ENCODE measurements at places on chromosomes 4 and X. TPM values are rescaled to one million over a fixed set of nuclear protein-coding genes. Genes with fewer than 3 reads are reported as not detected.

DNA sequence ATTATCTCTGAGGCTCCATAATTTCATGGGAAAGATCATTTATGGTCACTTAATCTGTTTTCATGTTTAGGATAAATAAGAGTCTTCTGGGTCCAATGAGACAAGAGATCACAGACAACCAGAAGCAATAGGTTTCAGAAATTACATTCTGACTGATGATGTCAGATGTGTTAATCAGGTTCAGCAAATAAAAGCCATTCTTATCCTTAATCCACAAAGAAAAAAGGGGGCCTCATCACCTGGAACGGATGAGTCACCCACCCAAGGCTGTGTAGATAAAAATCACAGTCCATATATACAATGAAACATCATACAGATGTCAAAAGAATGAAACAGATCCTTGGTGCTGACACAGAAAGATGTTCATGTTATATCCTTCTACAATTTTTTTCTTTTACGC, 36.6 kb downstream of the SYTL4 start:
- no peak for DNase-seq

DNA sequence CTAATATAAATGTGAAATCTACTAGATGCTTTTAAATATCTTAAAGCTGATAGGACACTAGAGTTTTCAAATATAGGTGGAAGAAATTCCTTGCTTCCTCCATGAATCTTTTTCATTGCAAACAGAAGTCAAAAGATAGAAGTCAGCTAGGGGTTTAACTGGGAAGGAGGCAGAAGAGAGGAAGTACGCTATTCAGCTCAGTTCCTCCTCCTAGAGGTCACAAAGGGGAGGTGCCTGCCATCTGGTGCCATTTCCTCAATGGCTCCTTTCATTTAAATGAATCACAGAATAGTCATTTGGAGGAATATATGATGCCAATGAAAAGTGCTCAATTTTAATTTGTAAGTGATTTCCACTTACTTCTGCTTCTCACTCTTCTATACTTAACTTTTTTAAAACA, 8.5 kb downstream of the COL25A1 start:
- DNase-seq: peak; percentile 48

The STBD1 gene
- total RNA-seq: 1.5 TPM

- no peak for DNase-seq
These were observed 870.9 kb upstream of the FRG1 start for GRCh38 chr4:189069772-189070171.

DNA sequence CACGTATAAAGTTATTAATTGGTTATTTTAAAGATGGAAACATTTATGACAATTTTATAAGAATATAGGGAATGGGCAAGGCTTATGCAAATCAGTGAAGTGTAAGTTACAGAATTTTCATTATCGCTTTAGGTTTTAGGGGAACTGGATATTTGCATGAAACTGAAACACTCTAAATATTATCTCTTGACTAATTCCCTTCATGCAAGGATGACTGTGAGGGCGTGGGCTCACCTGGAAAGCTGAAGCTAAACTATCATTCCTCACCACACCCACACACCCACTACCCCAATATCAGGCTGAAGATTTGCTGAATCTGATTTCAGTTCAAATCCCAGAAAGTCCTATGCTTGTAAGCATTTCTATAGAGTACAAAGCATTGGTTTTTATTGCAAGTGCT, 81.7 kb upstream of the ARHGAP24 start:
- DNase-seq: no peak

The CT45A2 gene
- not detected for total RNA-seq

GRCh38 chrX:152635941-152636340, 1.8 kb upstream of the GABRQ start:
- no peak for DNase-seq

DNA sequence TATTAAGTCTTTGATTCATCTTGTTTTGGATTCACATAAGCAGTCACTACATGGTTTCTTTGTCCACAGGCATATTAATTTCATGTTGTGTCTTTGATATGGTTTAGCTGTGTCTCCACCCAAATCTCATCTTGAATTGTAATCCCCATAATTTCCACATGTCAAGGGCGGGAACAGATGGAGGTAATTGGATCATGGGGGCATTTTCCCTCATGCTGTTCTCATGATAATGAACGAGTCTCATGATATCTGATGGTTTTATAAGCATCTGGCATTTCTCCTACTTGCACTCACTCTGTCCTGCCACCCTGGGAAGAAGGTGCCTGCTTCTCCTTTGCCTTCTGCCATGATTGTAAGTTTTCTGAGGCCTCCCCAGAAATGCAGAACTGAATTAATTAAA, 1811.2 kb upstream of the PCDH10 start:
- no peak for DNase-seq

DNA sequence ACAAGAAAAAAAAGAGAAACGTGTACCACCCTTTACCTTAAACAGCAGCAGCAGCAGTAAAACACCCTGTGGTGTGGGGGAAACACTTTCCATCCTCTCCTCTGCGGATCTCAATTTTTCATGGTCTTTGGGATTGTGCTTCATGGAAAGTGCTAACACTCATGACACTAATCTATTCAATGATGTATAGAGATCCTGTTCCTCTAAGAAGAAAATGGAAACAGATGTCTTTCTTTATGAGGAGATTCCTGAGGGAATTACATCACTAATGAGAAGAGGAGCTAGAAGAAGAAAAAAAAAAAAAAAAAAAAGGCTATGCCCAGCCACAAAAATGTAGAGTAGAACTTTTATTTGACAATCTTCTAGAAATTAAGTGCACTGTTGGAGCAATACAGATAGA, 62.9 kb upstream of the NDST3 start:
- DNase-seq: no peak

The DKC1 gene
- 76.0 TPM for total RNA-seq

GRCh38 chr4:59348949-59349348, 1851.2 kb upstream of the ADGRL3 start:
- DNase-seq: no peak

GRCh38 chrX:71992711-71993110, 82.1 kb downstream of the NHSL2 start:
- DNase-seq: peak; percentile 72

Data from activated CD8-positive, alpha-beta T cell treated with anti-CD3 and anti-CD28 coated beads, Interleukin-2, amount 10 ng/mL, durations not matched to agents 7 days and 5 days (primary cell).